ENCODE measurements at places on chromosomes 4 and X.

GRCh38 chr4:140943486-140944198 lies 187.5 kb upstream of the TBC1D9 start:
- DNase-seq: no peak

DNA sequence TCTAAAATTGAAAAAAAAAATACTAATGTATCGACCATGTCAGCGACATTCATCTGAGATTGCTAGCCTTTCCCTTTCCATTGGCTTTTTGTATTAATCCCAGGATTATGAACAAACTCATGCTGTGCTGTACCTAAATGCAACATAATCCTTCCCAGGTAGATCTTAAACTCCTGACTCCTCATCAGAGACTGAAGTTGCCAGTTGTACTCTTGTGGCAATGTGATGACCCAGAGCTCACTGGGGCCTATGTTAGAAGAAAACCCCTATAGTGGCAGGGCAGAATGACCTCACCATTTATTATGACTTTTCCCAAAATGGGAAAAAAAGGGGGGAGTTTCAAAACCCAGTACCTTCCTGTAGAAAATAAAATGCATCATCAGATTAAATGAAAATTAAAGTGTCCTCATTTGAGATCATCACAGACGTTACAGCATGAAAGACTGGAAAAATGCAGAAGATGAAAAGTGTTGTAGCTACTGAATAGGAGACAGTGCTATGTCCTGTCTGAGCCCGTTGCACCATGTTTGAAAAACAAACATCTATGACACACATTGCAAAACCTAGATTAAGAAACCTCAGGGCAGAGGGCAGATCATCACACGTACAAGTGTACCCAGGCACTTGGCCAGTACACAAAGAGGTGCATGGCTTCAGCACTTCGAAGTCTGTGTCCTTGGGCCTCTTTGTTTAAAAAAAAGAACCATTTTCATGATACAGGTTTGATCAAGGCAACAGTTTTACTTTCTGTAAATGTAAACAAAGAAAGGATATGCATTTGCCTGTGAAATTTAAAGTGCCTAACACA lies 6.8 kb upstream of the ACSL4 start:
- peak; percentile 23 for DNase-seq

- peak; percentile 33 for DNase-seq
Measured at GRCh38 chr4:77881460-77882295, 19.0 kb downstream of the MRPL1 start.

DNA sequence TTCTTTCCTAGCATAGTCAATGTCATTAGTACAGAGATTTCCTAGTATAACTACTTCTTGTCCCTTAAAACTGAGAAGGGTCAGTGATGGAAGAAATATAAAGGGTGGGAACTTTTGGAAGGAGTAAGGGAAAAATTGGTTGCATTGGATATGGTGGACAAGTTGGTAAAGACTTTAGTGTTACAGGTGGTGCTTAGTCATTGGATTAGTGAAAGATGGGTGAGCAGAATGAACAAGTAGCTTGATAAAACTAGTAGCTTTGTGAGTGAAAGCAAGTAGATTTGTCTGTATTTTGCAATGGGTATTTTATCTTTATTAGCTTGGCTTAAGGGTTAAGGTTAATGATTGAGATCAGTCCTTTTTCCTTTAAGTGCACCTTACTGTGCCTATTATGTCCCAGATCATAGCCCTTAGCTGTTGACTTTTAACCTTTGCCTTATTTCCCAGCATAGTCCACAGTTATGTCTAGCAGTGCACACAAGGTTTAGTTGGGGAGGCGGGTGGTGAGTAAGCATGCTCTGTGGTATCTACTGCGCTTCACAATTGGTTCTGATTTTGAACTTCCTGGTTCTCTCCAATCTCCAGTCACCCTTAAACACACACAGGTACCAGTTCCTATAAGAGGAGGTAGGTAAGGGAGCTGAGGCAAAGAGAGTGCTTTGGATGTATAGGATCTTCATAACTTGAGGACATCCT lies 9.5 kb downstream of the WDR44 start:
- no peak for DNase-seq

DNA sequence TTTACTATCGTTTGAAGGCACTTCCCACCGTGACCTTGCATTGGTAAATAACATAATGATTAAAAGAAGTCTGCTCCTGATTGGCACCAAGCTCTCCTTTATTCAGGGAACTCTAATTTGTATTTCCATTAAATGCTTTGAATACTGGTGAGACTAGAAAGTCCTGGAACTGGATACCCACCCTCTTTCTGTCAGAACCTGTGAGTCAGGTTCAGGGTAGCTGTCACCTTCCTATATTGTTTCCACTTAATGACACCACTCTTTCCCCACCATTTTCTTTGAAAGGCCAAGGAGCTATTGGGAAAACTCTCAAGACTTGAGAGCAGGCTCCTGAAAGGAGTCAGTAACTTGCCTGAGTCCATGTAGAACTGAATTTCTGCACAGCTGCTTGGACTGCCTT lies 55.9 kb upstream of the RASSF6 start:
- DNase-seq: no peak

DNA sequence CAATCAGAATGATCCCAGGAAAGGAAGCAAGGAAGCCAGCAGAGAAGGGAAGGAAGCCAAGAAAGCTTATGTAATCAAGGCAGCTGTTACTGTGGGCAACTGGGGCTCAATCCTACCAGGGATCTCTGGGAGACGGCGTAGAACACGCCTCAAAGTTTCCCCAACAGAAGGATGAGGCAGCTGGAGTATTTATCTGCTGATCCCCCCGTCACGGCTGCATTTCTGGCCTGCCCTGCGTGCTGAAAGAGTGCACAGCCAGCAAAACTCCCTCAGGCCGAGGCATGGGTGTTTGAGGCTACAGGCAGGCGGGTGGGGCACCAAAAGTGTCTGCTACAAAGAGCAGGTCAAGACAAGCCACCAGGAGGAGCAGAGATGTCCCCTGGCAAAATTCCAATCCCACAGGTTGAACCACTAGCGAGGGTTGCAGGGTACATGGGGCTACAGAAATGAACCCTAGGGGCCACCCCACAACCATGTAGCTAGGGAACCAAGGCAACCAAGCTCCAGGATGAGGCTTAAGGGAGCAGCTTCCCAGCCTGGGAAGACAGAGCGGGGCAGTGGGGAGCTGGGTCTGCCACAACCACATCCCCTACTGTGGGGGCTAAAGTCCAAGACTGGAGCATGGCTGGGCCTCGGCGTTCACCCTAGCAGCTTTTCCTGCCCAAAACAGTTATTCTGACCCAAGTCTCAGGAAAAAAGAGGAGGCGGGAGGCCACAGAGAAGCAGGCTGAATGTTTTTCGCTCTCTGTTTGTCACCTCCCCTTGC lies 113.4 kb downstream of the BCOR start:
- DNase-seq: no peak

DNA sequence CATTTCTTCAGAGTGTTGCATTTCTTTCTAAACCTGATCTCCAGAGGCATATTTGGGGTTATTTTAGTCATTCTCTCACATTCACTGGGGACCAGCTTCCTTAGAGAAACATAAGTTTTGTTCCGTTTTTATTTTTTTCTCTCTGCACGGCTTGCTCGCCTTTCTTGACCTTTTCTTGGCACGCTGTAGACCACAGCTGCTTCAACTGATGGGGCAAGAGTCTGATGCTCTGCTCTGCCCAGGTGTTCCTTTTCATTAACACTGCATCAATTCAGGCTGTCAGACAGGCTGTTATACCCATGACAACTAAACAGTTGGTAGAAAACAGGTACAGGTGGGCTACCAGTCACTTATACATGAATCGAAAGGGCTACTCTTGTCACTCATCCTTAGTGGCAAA lies 682.2 kb upstream of the DIAPH2 start:
- DNase-seq: no peak

DNA sequence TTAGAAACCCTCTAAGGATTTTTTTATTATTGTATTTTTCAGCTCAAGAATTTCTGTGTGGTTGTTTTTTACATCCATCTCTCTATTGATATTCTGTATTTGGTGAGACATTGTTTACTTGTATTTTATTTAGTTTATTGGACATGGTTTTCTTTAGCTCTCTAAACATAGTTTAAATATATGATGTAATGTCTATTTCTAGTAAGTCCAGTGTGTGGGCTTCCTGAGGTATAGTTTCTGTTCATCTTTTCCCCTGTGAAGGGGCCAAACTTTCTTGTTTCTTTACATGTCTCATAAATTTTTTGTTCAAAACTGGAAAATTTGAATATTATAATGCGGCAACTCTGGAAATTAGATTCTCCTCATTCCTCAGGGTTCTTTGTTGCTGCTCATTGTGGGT lies 28.2 kb upstream of the ATRX start:
- DNase-seq: no peak
